ENCODE measurements at places on chromosomes 4 and X.

GRCh38 chr4:55352726-55353125 lies 6.7 kb downstream of the SRD5A3 start:
- no peak for DNase-seq

DNA sequence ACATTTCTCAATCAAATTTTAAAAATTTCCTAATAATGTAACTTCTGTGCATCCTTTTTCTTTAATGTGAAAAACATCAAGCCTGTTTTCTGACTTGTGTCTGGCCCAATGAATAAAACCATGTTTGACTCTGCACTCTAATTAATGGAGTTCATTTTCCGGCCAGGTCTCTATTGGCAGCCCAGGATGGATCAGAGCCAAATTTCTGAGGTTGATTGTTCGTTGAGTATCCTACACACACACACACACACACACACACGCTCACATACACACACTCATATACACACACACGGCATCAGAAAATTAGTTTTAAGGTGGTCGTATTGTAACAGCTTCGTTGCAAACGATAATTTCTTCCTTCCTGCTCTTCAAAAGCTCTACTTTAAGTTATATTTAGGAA lies 28.9 kb upstream of the TLL1 start:
- DNase-seq, result no peak

DNA sequence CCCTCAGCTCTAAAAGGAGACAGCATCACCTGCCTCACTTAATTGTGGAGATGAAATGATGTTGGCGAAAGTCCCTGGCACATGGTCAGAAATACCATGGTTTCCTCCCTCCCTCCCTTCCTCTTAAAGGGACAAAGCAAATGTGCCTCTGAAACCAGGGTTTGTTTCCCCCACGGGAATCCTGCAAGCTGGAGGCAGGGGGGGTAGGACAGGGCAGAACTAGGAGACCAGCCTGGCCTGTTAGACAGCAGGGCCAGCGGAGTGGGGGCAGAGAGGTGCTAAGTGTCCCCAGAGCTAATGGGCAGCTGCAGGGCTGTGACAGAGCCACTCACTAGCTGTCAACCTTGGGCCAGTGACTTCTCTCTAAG lies 5.7 kb downstream of the RTL5 start:
- no peak for DNase-seq

- no peak for DNase-seq
Measured at GRCh38 chr4:189850239-189850856, 90.3 kb upstream of the FRG1 start.

DNA sequence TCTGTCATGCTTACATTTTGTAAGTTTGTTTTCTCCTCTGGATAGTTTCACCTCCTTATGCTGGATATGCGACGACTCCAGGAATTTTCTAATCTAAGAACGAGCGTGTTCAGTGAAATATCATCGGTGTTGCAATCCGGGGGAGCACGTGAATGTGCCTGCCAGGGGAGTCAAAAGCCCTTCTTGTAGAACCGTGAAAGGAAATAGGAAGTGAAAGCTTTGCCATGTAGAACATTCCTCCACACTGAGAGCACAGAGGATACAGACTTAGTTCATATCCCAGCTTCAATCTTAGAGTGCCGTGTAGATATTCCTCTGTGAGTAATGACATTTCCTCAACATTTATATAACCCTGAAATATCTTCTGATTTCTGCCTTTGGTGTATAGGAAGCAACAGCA lies 121.2 kb downstream of the VEGFC start:
- DNase-seq, result no peak

GRCh38 chr4:108192935-108193334 lies 24.2 kb upstream of the LEF1 start:
- no peak for DNase-seq

- DNase-seq, result peak; percentile 49
Measured at GRCh38 chr4:165464813-165465381, 86.1 kb downstream of the CPE start.

DNA sequence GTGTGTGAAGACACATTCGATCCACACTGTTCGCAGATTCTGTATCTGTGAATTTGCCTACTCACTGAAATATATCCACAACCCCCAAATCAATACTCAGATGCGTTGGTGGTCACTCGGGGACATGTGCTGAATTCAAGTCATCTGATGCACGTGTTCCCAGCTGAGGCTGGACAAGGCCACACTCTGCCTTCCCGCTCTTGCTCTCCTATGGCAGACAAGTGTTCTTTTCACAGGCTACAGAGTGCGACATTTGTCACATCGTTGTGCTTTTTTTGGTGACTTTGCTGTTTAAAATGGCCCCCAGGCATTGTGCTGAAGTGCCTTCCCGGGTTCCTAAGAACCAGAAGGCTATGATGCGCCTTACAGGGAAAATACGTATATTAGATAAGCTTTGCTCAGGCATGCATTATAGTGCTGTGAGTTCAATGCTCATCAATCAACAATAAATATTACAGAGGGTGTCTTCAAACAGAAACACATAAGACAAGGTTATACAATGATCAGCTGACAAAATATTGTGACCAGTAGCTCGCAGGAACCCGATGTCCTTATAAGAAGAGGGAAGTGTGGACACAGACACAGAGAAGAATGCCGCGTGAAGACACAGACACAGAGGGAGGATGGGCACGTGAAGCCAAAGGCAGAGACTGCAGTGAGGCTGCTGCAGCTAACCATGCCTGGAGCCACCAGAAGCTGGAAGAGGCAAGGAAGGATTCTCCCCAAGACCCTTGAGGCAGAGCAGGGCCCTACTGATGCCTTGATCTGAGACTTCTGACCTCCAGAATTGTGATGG lies 42.0 kb downstream of the IRF2 start:
- no peak for DNase-seq
